Tongue (tissue), 3 donors: ENCODE measurements at places on chromosomes 2 and 18.

DNA sequence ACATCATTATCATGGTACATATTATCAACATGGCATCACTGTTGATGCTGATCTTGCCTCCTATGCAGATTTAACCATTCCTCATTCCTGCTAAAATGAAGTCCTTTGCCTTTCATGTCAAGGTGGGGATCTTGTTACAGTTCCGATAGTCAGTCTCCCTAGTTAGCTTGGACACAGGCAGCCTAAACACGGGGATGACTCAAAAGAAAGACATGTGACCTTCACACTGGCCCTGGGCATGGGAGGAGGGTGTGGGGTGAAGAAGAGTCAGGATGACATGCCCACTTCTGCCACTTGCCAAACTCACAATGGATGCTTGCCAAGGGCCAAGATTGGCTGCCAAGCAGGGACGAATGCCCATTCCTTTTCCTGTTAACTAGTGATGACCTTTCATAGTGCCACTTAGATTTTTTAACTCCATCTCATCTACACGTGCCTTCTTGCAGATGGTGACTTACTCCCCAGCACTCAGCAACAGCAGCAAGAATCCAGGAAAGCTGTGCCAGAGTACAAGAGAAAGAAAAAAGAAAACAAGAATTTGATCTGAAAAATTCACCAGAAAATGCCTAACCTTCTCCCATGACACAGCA, 13.9 kb upstream of the SLC1A4 start:
- DNase-seq: peak; percentile 42

GRCh38 chr2:177783835-177784744, 288.5 kb downstream of the PDE11A start:
- no peak for DNase-seq

DNA sequence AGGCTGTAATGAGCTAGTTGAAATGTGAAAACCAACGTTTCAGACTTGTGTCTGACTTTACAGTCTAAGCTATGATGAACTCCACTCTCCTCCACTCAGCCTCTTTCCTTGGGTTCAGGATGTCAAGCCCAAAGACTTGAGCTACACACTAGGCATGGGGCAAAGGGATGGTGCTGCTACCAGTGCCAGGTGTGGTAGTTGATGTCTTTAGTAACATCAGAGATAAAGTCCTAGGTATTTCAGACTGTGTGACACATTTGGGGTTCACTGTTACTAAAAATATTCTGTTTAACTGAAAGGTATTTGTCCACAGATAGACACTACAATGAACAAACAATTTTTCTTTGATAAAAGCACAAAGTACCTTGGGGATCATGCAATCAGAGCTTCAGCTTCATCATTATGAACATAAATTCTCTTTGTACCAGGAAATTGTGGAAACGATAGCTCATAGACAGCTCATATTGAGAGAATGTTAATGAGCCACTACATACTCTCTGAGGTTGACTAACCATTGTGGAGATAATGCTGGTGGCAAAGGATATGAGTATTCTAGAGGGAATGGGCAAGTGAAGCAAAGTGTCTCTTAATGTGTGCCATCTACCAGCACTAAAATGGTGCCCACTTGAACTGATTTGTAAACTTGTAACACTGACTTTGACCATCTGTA, 253.7 kb upstream of the THUMPD2 start:
- DNase-seq: no peak

- no peak for DNase-seq
These were observed 90.0 kb downstream of the MAP3K20 start for GRCh38 chr2:173165443-173166238.

GRCh38 chr18:26700201-26700600, 151.8 kb upstream of the KCTD1 start:
- no peak for DNase-seq

DNA sequence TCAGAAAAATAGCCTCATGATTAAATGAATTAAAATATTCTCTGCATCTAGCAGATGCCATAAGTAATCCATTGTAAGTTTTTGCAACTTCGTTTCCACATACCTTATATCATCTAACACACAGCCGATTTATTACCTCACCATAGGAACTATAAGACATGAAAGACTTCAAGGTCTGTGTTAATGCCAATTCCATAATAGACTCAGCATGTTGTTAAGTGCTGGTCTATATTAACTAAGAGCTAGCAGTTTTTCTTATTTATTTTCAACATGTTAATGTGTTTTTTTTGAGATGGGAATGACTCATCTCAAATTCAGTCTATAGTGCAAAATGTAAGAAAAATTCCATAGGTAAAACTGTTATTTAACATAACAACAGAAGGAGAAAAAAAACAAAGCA, 243.9 kb upstream of the GULP1 start:
- no peak for DNase-seq

- peak; percentile 76 for DNase-seq
These were observed 109.3 kb downstream of the MBP start for GRCh38 chr18:77023102-77023782.
